ENCODE measurements at places on chromosomes 16 and 17.

GRCh38 chr17:16328997-16329396 lies 24.3 kb downstream of the CENPV start:
- no peak for DNase-seq

DNA sequence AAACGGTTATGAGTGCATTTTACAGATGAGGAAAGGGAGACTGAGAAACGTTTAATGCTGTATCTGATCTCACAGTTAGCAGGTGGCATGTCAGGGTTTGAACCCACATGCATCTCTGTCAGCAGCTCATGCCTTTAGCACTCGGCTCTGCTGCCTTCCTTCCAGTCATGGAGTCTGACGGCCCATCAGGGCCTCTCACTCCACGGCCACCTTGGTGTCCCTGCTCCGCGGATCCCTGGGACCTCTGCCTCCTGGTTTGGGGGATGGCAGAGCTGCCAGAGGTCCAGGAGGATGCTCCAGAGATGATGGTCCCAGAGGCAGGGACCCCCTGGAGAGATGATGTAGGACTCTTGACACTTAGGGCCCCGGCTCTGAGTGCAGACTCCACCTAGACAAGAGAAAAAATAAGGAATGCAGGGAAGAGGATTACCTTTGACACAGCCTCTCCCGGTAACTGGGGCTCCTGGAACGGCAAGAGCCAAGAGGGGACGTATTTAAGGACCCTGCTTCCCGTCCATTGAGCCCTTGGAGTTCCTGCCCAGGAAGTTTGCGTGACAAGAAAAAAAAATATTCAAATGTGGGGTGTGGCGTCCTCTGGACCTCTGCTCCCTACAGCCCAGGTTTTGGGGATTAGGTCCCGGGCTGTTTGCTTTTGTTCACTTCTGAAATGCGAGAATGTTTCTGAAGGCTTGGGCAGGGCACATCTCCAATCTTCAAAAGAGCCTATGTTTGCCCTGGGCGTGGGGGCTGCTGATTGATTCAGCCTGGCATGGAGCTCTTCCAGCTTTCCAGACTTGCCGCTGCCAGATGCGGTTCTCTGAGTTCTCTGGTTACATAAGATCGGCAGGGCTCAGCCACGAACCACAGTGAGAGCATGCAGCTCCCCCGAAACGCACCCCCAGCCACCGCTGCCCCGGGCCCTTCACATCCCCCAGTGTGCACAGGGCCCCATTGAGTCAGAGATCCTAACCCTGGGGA lies at the start of gene ALDH3A1:
TSS of gene ALDH3A1 (minus strand) at position 470 of the 978 bp plus-strand sequence. CDS start 3,169 bp downstream, outside the sequence.
- DNase-seq: peak; percentile 83

DNA sequence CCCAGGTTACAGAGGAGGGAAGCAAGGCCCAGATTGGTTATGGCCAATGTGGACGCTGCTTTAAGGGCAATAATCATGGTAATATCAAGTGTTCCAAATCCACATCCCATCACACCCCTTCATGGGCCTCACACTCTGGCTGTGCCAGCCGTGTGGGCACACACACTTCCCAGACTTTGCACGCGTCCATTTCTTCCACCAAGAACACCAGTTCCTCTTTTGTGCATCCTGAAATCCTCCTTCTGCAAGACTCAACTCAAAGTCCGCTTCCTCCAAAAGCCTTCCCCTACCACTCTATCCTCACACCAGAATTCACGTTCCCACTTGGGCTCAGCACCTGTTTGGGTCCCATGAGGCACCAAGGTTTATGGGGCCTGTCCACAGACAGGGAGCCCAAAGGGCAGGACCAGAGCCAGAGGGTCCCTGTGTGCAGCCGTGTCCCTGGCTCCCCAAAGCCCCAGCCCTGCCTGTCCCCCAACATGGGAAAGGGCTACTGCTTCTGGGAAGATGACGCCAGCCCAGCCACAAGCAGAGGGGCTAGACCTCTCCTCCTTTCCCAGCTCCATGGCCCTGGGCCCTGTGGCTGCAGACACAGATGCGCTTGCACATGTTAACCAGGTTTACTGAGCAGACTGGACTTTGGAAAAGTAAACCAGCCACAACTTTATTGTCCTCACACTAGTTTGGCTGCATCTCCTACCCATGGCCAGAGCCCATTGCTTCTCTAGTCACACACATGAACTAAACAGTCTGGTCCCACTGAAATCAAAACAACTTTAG lies 20.3 kb downstream of the SPNS3 start:
- no peak for DNase-seq

DNA sequence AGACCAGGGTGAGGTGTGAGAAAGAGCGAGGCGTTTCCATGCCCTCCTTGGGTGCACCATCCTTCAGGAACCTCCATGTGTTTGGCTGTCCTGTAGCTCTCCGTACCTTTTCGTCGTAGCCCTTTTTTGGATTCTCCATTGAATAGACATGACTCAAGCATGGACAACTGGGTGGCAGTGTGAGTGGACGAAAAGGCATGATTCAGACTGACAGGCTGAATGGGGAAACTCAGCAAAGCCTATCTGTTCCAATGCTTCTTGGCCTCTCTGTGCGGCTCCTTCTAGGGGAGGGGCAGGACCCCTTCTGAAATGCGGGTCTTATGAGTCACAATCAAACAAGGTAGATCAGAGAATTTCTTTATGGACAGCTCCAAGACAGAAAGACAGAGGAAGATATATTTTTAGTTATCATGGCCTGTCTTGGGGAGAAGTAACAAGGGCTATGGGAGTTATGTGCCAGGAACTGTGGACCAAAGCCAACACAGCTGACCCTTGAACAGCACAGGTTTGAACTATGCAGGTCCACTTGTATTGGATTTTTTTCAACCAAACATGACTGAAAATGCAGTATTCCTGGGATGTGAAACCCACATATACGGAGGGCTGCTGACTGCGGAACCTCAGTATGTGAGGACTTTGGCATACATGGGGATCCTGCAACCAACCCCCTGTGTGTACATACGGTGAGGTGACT lies 22.9 kb downstream of the ADORA2B start:
- DNase-seq: no peak

DNA sequence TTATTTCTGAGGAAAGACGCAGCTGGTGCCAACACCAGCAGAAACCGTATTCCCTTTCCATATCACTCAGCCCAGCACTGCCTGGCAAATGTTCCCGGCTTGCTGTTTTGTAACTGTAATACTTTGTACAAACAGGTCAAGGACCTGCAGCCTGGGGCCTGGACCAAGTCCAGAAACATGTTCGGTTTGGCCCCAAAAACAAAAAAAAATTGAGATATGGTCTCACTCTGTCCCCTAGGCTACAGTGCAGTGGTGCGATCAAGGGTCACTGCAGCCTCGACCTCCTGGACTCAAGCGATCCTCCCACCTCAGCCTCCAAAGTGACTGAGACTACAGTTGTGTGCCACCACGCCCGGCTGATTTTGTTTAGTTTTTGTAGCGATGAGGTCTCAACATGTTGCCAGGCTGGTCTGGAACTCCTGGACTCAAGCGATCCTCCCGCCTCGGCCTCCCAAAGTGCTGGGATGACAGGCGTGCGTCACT lies 1.2 kb downstream of the HAGH start:
- DNase-seq: no peak

GRCh38 chr16:85222155-85222863 lies 110.0 kb upstream of the CIBAR2 start:
- DNase-seq: no peak

- DNase-seq: no peak
Observed at GRCh38 chr16:85746460-85747215, 4.3 kb downstream of the C16orf74 start.

DNA sequence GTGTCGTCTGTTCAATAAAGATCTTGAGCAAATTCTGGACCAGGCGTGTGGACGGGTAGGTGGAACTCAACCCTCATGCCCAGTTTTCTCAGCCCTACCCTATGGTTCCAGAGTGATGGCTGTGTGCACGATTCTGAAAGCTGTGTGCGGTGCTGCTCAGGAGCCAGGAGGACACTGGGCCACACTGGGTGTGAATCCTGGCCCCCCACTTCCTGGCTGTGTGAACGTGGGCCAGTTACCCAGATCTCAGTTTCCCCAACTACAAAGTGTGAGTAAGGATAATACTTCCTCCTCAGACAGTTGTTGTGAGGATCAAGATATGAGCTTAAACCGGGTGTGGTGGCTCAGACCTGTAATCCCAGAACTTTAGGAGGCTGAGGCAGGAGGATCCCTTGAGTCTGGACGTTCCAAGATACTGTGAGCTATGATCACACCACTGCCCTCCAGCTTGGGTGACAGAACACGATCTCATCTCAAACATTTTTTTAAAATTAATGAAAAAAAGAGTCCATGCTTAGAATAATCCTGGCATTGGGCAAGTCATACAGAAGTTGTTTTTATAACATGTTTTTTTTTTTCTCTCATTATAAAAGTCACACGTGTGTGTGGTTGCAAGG lies 14.7 kb upstream of the MPRIP start:
- no peak for DNase-seq

GRCh38 chr17:9054126-9054975 lies 33.0 kb downstream of the NTN1 start:
- no peak for DNase-seq

GRCh38 chr17:48548523-48549280 lies 3.8 kb upstream of the HOXB2 start:
- no peak for DNase-seq

DNA sequence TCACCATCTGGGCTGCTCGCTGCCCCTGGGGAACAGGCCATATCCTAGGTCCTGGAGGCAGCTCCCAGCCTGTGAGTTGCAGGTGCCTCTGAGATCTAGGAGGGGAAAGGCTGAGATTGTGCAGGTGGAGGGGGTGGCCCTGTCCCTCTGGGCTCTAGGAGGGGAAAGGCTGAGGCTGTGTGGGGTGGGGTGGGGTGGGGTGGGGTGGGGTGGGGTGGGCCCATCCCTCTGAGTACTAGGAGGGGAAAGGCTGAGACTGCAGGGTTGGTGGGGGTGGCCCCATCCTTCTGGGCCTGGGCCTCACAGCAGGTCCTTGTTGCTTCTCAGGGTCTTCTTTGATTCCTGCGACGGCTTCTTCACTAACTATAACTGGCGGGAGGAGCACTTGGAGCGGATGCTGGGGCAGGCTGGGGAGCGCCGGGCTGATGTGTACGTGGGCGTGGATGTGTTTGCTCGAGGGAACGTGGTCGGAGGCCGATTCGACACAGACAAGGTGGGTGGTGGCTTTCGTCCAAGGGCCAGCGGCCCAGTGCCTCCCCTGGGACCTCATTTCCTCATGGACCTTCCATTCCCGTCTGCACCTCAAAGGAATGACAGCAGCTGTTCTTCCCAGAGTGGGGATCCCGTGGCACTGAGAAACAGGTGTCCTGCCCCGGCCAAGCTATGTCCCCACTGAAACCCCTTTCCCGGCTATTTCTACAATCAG lies 7.1 kb downstream of the ENGASE start:
- no peak for DNase-seq

- no peak for DNase-seq
Observed at GRCh38 chr16:10220942-10221341, 38.7 kb upstream of the GRIN2A start.

- no peak for DNase-seq
Observed at GRCh38 chr16:69935740-69936139, 15.4 kb upstream of the CLEC18A start.

DNA sequence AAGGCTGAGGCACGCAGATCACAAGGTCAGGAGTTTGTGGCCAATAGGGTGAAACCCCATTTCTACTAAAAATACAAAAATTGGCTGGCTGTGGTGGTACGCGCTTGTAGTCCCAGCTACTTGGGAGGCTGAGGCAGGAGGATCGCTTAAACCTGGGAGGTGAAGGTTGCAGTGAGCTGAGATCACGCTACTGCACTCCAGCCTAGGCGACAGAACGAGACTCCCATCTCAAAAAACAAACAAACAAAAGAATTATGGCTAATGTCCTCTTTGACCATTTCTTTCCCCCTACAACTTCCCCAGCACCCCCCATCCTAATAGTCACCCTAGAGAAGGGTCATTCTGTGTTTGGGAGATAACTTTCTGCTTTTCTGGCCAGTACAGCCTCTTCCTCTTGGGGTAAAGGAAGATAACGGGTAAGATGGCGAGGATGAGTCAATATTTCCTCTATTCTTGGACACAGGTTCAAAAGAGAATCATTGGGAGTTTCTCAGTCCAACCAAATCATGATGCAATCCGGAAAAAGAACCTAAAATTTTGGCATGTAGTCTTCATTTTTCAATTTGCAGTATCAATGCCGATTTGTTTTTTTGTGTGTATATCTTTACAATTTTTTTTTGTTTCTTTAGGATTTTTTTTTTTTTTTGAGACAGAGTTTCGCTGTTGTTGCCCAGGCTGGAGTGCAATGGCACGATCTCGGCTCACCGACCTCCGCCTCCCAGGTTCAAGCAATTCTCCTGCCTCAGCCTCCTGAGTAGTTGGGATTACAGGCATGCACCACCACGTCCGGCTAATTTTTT lies 107.6 kb upstream of the MED13 start:
- DNase-seq: no peak

- DNase-seq: no peak
Observed at GRCh38 chr17:66369830-66370229, 67.4 kb downstream of the PRKCA start.

GRCh38 chr17:36612323-36612722 lies 10.9 kb downstream of the MRM1 start:
- no peak for DNase-seq

GRCh38 chr17:44006272-44006597 lies 1.8 kb downstream of the NAGS start:
- DNase-seq: no peak

- no peak for DNase-seq
Observed at GRCh38 chr17:17712268-17712924, 31.1 kb downstream of the RAI1 start.

GRCh38 chr17:56064506-56064905 lies 88.8 kb upstream of the ANKFN1 start:
- DNase-seq: no peak

- DNase-seq: peak; percentile 74
Observed at GRCh38 chr17:7308625-7309433, 1.4 kb downstream of the EIF5A start.

- DNase-seq: no peak
Observed at GRCh38 chr17:72385475-72385874, 264.7 kb downstream of the SOX9 start.

GRCh38 chr16:85249418-85250146 lies 137.3 kb upstream of the CIBAR2 start:
- no peak for DNase-seq

- DNase-seq: no peak
Observed at GRCh38 chr16:67893743-67894399, 817 bp downstream of the PSKH1 start.

DNA sequence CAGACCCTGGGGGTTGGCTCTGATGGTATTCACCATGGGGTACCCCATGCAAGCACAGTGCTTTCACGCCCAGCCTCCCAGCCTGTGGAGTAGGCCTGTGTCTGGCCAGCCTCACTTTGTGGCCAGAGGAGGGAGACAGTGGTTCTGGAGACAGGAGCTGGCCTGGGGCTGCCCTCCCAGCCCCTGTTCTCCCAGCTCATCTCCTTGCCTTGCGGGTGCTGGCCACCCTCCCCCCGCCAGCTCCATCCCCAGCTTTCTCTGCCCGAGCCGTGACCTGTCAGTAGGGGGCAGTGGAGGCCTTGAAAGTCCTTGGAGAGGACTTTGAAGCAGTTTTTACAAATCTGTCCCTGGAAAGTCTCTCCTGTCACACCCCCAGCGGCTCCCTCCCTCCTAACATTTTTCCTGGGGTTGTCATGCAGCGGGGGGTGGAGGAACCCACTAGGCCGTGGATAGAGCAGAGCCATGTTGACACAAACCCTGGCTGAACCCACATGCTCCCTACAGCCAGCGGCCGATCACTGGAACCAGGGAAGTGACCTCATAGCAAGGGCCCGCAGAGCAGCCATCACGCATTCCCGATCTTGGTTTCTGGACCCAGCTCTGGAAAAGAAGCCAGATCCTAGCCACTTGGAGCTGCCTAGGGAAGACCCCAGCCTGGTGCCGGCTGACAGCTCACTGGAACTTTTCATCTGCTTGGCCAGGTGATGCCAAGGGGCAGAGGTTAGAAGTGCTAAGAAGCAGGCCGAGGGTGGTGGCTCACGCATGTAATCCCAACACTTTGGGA lies 289.4 kb downstream of the SEC14L1 start:
- DNase-seq: peak; percentile 62

All from NCI-H460 (cell line).